ENCODE measurements at places on chromosomes 2 and 18. TPM values are rescaled to one million over a fixed set of nuclear protein-coding genes. Genes with fewer than 3 reads are reported as not detected.

DNA sequence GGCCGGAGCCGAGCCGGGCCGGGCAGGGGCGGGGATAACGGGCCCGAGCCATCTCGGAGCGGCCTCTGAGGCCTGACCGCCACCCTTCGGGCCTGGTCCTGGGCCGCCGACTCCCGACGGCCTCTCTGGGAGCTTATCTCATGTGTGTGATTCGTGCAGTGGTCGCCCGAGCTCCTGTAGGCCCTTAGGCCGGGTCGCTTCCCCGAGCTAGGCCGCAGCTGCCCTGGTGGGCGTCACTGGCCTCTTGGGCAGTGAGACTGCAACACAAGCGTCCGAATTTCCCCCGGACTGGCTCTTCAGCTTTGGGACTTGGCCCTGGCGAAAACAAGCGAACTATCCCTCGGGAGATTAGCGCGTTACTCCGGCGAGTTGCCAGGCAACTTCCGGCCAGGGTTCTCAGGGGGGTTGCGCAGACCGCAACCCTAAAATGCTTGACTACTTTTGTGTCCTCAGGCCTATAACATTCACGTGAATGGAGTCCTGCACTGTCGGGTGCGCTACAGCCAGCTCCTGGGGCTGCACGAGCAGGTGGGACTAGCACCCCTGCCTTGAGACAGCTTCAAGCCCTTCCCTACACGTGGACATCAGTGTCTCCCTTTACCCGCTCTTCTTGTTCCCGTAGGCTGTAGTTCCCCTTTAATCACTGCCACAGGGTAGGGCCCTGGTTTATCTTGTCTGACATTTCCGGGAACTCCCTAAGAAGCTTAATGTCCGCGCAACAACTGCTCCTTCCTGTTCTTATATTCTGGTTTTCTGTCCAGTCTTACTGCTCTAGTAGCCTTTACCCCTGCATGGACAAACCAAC lies 602 bp downstream of the SNX17 start:
- no peak for DNase-seq

DNA sequence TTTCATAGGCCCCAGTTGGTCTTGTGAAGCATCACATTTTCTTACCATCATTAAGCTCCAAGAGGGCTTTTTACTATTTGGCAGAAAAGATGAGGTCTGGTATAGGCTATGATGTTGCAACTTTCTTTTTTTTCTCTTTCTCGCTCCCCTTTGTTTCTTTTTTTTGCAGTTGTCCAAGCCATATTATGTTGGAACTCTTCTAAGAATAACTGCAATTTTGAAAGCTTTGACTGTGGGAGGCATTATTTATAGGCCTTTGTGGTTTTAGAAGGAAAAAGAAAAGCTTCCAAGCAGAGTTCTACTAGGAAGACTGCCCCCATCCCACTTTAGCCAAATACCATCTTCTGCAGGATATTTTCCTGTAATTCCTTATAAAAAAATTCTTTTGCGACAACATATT lies 571.6 kb downstream of the ARHGAP15 start:
- no peak for DNase-seq

DNA sequence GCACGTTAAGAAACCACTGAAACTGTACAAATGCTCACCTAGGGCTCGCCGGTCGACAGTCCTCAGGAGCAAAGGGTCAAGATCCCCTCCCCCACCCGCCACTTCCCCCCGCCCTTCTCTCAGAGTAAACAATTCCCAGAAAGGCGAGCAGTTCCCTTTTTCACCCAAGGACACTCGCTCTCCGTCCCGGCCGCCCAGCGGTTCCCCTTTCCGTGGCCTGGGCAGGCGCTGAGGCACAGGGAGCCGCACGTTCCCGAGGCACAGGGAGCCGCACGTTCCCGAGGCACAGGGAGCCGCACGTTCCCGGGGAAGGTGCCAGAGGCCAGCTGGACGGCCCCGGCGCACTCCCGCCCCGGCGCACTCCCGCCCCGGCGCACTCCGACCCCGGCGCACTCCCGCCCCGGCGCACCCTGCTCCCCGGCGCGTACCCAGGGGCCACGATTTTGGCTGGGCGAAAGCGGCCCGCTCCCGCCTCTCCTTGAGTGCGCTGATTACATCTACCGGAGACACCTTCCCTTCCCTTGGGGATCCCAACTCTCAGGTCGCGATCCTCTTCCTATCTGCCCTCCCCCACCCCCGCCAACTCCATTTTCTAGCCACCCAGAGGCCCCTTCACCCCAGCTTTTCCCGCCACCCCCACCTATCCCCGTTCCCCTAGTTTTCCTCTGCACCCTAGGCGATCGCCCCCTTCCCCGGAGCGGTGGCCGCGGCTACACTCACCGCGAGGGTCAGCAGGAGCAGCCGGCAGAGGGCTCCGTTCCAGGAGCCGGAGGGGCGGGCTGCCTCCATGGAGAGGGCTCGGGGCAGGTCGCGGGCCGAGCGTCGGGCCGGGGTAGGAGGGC lies 817 bp downstream of the DSC2 start:
- DNase-seq = no peak

The STARD7 gene
- total RNA-seq = 177 TPM

The KCNIP3 gene
- 4.5 TPM for total RNA-seq
